Neuronal stem cell (in vitro differentiated cells): ENCODE measurements at places on chromosomes 11 and 22.

GRCh38 chr11:79626135-79627075, 185.6 kb upstream of the TENM4 start:
- DNase-seq, result no peak

GRCh38 chr22:43395086-43395695, 16.6 kb upstream of the MPPED1 start:
- DNase-seq, result no peak

DNA sequence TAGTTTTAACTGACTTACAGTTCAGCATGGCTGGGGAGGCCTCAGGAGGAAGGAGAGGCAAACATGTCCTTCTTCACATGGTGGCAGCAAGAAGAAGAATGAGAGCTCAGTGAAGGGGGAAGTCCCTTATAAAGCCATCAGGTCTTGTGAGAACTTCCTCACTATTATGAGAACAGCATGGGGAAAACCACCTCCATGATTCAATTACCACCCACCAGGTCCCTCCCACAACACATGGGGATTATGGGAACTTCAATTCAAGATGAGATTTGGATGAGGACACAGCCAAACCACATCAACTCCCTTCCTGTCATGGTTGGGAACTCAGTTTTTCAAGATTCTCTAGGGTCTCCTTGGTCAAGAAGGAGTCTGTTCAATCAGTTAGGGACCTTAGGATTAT, 432.9 kb upstream of the CNTN5 start:
- no peak for DNase-seq

- no peak for DNase-seq
These were observed 3.1 kb downstream of the DMC1 start for GRCh38 chr22:38566726-38567504.

GRCh38 chr11:65470433-65471049, 28.3 kb upstream of the MALAT1 start:
- DNase-seq, result no peak

- DNase-seq, result no peak
These were observed 23.2 kb downstream of the CASP5 start for GRCh38 chr11:104999721-105000120.
